Activated gamma-delta T cell (primary cell): ENCODE measurements at places on chromosomes 2 and 18.

DNA sequence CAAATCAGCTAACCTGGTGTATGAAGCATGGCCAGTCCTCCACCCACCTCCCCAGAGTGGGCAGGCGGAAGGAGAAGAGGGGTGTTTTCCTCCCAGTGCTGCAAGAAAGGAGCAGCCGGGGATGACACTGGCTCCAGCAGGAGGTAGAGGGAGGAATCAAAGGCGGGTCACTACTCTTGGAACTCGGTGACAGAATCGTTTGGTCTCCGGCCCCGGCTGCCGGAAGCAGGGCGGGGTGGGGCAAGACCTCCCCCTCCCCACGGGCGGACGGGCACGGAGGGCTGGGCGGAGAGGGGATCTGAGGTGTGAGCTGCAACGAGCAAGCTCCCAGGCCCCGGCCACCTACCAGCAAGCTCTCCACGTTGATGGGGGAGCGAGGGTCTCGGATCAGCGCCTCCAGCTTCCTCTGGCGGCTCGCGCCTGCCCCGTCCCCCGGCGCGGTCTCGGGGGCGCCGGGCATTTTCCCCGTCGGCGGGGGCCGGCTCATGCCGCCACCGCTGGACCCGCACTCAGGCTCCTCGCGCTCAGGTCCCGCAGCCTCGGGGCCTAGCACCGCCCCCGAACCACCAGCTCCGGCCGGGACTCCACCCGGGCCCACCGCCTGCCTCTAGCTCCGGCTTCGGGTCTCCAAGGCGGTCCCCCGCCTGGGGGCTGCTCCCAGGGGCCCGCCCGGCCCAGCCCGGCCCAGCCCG lies 640 bp downstream of the ROCK2 start:
- peak; percentile 16 for DNase-seq

DNA sequence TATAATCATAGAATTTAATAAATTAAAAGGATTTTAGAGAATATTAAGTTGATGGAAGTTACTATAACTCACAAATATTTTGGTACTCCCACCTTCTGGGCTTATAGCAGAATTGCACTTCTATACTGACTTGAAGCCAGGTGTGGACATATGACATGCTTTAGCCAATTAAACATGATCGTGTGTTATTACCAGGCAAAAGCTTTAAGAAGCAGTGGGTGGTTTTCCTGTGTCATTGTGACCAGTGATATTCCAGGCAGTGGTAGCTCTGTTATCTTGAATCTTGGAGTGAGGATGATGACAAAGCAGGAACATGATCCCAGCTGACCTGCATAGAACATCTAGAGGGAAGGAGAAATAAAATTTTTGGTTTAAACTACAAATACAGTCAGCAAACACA lies 370.9 kb upstream of the ZEB2 start:
- no peak for DNase-seq

- DNase-seq, result no peak
These were observed 53.8 kb downstream of the RNF144A start for GRCh38 chr2:6970976-6971480.

- no peak for DNase-seq
These were observed 4.4 kb upstream of the FARP2 start for GRCh38 chr2:241351640-241352031.

GRCh38 chr2:15177103-15177502 lies 384.0 kb downstream of the NBAS start:
- DNase-seq, result no peak

DNA sequence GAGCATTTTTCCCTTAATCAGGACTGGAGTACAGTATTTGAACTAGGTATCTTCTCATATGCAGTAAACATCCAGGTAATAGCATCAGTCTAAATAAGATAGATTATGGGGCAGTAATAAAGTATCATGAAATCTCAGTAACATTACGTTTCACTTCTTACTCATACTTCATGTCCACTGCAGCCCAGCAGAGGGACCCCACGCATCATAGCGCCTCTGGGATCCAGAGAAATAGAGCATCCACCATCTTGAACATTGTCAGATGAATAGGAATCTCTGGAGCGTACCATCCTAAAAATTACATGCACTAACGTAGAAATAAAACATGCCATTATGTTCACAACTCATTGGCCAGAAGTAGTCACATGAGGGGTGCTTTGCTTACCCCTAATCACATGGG lies 499.0 kb downstream of the CPS1 start:
- no peak for DNase-seq

DNA sequence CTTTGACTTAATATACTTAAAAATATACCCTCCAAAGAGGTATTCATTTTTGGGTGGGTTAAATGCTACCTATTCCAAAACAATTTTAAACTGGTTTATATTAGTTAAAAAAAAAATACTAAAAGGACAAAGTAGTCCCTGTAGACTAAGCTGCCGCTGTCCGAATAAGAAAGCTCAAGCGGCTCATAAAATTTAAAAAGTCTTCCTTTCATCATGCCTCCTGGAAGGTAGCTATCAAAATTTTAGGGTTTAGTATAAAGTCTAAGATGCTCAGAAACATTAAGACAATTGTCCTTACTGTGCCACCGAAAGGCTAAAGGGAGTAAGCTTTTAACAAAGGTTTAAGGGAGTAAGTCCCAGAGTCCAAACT lies 440 bp upstream of the UGGT1 start:
- no peak for DNase-seq

DNA sequence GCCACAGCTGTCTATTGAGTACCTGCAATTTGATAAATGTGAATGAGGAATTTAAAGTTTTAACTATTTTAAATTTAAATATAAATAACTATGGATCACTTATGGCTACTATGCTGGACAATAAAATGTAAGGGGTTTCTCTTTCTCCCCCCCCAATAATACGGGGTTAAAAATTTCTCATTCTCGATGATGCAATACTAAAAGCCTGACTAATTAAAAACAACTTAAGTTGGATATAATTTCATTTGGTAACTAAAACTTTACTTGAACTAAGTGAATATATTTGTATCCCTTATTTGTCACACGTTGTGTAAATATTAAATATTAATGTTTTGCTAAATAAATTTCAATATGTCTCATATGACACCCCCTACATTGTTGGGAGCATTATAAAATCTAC lies 297.3 kb downstream of the GRB14 start:
- no peak for DNase-seq

DNA sequence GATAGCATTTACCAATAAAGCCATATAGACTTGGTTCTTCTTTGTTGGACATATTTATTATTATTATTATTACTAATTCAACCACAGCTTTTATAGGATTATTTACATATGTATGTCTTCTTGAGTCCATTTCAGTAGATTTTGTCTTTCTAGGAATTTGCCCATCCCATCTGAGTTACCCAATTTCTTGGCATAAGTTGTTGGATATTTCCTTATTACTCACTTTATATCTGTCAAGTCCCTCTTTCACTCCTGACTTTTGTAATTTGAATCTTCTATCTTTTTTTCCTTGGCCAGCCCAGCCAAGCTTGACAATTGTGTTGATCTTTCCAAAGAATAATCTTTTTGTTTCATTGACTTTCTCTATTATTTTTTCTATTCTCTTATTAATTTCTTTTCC lies 543.7 kb downstream of the SUCLG1 start:
- DNase-seq, result no peak

DNA sequence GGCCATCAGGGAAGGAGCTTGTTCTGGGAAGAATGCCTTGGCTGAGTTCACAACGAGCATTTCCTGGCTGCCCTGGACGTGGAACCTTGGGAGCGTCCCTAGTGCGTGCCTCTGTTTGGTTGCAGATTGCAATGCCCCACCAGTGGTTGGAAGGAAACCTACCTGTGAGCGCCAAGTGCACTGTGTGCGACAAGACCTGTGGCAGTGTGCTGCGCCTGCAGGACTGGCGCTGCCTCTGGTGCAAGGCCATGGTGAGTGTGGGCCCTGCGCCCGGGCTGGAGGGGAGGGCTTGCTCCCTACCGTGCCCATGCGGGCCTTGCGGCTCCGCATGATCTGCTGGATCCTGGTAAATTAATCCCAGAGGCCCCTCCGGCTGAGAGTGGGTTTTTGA lies 81.9 kb downstream of the DGKD start:
- no peak for DNase-seq

- DNase-seq, result no peak
These were observed 22.0 kb downstream of the MYL12B start for GRCh38 chr18:3283908-3284307.

DNA sequence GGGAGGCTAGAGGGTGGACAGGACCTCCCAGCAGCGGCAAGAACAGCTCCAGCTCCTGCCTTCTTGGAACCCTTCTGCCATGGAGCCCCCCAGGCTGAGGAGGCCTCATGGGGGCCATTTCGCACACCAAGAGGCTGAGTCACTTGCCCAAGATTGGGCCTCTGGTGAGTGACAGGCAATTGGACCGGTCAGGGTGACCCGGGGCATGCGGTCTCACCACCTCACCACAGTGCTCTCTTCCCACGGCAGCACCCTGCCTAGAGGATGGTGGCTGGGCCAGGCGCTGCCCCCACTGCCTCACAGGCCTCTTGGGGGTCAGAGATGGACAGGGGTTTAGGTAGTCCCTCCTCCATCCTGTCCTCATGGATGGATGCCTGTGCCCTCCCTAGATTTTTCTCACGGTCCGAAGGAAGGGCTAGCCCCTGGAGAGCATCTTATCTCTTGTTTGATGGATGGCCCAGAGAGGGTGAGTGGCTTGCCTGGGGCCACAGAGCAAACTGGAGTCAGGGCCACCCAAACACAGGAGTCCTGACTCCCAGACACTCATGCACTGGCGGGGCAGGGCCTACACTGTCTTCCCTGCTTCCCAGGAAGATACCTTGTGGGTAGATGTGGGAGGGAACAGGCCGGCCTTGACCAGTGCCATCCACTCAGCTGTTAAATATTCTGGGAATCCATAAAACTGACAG lies 119.2 kb downstream of the INHBB start:
- no peak for DNase-seq

- no peak for DNase-seq
These were observed 239.0 kb downstream of the PHLPP1 start for GRCh38 chr18:62954366-62954765.

DNA sequence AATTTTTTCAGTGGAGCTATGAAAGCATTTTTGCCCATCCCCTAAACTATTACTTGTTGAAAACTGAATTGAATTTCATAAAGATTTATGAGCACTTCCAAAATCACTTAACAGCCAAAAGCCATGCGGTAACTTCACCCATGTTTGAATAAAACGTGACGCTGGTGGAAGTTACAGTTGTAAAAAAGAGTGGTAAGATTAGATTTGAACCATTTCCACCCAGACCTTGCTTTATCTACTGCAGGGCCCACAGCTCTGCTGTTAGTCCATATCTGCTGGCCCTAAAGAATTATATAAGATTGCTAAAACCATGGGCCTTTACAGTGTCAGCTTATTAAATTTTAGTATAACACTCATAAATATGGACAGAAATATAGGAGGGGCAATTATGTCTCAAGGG lies 15.5 kb upstream of the ITGA4 start:
- no peak for DNase-seq

- no peak for DNase-seq
These were observed 41.9 kb downstream of the MAIP1 start for GRCh38 chr2:199997296-199997695.

DNA sequence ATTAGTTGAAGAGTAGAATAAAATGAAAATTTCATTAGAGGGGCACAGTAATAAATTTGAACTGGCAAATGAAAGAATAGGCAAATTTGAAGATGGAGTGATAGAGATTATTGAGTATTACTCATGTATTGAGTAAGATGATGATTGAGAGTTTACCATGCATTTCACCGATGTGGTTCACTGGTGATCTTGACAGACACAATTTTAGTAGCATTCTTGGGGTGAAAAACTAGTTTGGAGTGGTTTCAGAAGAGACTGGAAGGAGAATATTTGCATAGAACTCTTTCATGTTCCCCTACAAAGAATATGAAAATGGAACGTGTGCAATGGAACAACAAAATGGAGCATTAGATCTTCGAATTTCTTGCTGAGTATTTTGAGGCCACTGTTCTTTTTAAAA lies 121.4 kb downstream of the ASXL3 start:
- no peak for DNase-seq

GRCh38 chr2:239736358-239737143 lies 288.6 kb downstream of the NDUFA10 start:
- DNase-seq, result no peak

DNA sequence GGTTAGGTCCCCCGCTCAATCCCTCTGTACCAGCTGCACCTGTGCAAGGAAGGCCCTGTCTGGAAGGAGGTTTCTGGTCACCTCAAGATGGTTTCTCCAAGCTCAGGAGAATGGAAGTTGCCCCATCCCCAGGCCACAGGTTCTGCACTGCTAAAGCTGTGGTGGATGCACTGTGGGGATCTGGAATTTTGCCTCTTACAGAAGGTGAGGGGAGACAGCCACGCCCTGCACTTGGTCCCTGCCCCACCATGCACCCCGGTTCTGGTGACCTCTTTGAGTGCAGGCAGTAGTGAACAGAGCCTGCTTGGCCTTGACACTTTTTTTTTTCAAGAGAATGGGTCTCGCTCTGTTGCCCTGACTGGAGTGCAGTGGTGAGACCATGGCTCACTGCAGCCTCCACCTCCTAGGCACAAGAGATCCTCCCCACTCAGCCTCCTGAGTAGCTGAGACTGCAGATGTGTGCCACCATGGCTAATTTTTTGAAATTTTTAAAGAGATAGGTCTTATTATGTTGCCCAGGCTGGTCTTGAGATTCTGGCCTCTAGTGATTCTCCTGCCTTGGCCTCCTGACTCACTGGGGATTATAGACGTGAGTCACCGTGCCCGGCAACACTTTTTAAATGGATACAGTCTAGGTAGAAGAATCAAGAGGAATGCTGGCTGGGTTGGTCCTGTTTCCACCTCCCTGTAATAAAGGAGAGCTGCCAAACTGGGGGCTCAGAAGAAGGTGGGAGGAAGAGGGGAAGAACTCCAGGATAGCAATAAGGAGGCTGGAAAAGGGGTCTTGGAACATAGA lies 5.8 kb upstream of the NT5DC4 start:
- no peak for DNase-seq

- no peak for DNase-seq
These were observed 260.7 kb upstream of the MGAT5 start for GRCh38 chr2:133993160-133993559.

DNA sequence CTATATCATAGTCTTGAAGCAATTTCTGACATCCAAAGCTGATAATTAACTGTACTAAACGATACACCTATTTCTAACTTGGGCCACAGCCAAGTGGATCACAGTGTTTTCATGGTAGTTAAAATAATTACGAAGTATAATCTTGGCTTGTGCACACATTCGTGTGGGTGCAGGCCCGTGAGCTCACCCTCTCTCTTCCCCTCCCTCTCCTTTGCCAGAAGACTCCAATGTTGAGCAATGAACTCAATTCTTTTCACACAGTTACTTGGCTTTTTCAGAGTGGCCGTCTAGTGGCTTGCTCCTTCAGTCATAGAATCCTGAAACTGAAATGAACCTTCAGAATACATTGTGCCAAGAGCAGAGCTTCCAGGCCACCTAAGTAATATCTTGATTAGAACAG lies 178.7 kb downstream of the NCKAP5 start:
- no peak for DNase-seq

GRCh38 chr2:113890253-113891235 lies 655 bp downstream of the ACTR3 start:
- DNase-seq, result peak; percentile 31

- DNase-seq, result no peak
These were observed 4.0 kb downstream of the VAMP5 start for GRCh38 chr2:85588236-85588635.

- DNase-seq, result no peak
These were observed 3.4 kb downstream of the CYRIA start for GRCh38 chr2:16661936-16662839.

GRCh38 chr2:20118051-20118450 lies 66.6 kb upstream of the LAPTM4A start:
- DNase-seq, result no peak
